ENCODE measurements at places on chromosomes 3 and 15.

GRCh38 chr15:100295939-100296565 is 45.7 kb downstream of the ADAMTS17 start:
- no peak for DNase-seq

- no peak for DNase-seq
These were observed 63.9 kb downstream of the GLCE start for GRCh38 chr15:69224383-69224782.

- no peak for DNase-seq
These were observed 507 bp downstream of the SLC12A6 start for GRCh38 chr15:34336991-34337556.

GRCh38 chr3:104523136-104523535 is 843.6 kb upstream of the ALCAM start:
- DNase-seq: no peak

- DNase-seq: no peak
These were observed 83.9 kb upstream of the MYO5C start for GRCh38 chr15:52379395-52380106.

DNA sequence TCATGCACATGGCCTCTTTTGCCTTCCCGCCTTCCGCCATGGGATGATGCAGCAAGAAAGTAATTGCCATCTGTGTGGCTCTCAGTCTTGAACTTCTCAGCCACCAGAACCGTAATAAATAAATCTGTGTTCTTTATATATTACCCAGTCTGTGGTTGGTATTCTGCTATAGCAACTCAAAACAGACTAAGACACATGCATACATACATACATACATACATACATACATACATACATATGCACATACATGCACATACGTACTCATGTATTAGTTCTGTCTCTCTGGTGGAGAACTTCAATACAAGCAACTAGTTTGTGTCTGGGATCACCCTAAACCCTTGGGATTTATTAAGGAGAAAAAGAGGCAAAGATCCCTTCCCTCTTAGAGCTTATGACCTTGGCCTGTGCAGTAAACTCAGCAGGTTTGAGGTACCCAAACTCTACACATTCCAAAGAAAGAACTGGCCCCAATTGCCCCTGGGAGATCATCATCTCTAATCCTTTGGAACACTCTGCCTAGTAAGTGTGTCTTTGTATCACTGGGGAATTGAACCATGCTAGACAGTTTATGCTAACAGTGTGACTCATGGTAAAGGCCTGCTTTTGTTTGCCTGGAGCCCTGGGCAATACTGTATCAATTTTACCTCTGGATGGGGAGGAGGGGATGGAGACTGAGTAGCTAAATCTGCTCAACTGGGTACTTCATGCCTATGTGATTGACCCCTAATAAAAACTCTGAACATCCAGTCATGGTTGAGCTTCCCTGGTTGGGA is 115.6 kb upstream of the LMCD1 start:
- DNase-seq: no peak

- DNase-seq: peak; percentile 9
These were observed 130.3 kb downstream of the GHSR start for GRCh38 chr3:172317984-172318383.

DNA sequence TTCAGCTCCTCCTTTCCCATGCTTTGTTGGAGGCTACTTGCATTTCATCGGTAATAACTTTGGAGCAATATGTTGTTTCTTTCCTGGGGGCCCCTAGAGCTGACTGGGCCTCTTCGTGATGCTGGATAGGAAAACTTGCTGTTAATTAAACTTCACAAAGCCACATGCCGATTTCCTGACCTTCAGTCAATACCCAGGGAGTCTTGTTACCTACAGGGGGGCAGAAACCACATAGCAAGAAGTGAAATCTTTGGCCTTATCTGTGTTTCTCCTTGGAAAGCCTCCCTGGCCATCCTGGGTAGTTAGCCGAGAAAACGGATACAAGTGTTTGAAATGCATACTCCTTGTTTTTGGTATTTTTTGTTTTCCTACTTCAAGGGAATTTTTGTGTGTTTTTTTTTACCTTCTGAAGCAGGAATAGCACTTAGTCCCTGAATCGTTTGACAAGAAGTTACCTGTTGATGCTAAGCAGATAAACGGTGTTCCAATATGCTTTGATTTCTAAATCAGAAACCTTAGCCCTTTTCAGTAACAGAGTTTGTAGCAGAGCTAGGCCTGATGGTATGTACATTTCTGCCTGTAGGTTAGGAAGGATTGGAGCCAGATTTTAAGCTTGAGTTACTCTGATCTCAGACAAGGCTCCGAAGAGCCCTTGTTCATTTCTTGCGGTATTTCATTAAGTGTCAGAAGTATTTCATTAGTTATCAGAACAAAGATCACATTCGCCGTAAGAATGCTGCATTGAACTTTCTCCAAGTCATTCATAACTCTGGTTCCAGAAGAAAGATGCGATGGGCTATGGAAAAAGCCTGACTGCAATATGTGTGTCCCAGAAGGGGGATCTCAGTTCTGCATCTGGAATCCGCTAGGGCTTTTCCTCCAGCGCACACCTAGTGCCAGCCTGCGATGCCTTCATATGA is 111.5 kb downstream of the THSD4 start:
- no peak for DNase-seq

GRCh38 chr3:185653949-185654757 is 68.1 kb downstream of the SENP2 start:
- DNase-seq: no peak

DNA sequence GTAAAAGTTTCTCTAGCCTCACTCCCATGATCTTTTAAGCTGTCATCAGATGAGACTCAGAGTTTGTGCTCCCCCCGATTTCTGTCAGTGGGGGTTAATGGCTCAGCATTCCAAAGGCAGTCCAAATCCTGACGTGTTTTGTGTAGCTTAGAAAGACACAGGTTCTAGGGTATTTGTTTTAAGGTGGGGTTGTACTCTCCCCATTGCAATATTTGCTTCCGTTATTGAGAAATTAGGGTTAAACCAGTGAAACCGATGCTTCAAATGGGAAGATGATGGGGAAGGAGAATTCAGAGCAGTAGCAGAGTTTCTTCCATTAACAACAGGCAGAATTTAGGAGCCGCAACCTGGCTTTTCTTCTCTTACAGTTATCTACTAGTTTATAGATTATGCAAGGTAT is 3.4 kb downstream of the PIGB start:
- DNase-seq: no peak

DNA sequence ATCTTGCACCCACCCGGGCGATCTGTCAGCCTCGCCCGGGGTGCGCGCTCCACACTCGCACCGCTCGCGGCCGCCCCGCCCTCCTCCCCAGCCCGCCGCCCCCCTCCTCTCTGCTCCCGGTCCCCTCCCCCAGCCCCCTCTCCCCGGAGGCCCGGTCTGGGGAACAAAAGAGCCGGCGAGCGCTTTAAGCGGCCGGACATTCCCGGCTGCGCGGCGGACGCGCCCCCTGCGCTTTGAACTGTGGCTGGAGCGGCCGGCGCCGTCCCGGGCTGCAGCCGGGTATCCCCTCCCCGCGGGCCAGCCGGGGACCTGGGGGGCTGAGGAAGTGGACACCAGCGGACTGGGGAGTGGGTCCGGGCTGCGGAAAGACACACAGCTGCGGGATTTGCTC is at the start of gene IGDCC3:
TSS of gene IGDCC3 (minus strand) at position 27 of the 391 bp plus-strand sequence. CDS start 214 bp downstream, outside the sequence.
- no peak for DNase-seq

DNA sequence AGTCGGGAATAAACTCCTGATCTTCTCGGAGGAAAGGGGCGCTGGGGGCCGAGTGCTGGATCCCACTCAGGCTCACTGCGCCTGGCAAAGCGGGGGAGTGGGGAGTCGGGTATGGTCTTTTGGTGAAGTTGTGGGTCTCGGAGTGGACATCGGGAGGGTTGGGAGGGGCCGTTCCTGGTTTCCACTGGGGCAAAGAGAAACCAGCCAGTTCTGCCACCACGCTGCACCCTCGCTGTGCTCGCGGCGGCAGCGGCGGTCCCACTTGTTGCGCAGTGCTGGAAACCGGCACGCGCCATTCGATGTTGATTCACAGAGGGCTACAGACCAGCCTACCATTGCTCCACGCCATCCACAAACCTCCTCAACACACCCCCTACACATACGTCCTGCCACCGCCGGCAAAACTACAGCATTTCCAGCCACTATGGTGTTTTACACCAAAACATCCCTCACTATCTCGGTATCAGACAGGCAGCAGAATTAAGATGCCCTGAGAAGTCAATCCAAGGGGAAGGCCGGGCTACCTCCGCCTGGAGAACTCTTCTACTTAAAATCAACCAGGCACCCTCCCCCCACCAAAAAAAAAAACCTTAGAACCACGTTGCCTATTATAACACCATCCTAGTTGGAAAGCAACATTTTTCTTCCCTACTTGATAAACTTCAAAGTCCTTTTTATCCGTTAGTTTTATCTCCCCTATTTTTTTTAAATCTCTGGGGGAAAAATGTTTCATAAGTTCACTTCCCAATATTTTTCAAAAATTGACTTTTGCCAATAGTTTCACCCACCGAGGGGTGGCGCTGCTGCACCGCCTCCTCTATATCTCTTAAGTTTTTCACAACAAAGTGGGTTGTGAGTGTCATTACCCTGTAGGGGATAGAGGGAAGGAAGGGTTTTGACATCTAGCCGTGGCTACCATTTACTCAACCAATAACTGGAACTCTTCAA is 3.6 kb downstream of the BCL6 start:
- DNase-seq: no peak

DNA sequence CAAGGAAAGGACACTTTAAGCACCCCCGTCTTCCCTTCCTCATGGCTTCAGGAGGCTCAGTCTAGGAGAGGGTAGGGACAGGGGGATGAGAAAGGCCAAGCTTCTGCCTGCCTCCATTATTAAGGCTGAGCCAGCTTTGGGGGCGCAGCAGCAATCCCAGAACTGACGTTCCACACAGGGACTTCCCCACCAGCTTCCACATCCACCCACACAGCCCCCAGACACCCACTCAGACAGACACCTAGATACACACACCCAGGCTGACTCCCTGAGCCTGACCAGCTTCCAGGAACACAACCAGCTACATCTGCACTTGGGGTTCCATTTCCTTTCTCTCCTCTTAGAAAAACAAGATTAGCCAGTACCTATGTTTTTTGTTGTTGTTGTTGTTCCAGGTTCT is 4.7 kb downstream of the HCN4 start:
- no peak for DNase-seq

DNA sequence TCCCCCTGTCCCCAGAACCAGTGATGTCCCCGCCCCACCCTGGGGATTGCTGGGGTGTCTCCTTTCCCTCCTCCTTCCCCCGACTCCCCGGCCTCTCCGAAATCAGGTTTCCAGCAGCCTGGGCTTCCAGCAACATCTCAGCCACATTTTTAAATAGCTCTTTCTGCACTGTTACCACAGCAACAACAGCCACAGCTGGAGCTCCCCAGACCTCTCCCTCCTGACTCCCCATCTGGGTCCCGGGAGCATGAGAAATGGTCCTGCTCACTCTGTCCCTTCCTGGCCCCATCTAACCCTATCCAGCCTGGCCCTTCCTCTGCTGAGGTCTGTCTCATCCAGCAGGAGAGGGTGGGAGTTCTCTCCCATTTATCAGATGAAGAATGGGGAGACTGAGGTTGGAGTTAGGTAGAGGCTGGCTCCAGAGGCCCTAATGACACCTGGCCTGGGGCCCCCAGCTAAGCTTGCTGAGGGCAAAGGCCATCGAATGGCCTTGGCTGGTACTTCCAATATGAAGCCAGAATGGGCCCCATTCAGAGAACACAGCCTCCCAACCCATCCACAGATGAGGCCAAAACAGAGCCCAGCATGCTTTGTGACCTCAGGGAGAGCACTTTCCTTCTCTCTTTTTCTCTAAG is 1.5 kb downstream of the CAMK1 start:
- no peak for DNase-seq

DNA sequence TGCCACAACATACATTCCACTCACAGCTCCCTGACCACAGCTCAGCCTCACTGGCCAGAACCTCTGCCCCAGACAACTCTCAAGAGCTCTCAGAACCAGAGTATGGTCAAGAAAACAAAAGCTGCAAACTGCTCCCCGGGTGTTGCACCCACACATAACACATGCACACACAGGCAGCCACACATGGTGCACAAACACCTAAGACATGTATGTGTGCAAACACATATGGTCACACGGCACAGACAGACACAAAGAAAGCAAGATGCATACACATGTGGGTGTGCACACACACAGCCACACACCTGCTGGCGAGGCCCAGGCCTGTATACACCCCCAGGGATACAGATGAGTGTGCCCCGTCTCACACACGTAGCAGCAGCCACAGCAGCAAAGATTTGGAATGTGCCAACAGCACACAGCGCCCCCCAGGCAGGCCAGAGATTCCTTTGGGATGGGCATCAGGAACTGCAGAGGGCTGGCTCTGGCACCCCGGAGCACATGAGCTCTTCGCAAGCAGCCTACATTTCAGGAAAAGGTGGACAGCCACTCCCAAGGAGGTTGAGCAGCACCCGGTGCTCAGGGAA is 6.6 kb downstream of the KLF15 start:
- no peak for DNase-seq

- DNase-seq: no peak
These were observed 212.4 kb upstream of the TBC1D5 start for GRCh38 chr3:17954801-17955200.

GRCh38 chr3:156176048-156176447 is 55.7 kb downstream of the KCNAB1 start:
- DNase-seq: no peak

DNA sequence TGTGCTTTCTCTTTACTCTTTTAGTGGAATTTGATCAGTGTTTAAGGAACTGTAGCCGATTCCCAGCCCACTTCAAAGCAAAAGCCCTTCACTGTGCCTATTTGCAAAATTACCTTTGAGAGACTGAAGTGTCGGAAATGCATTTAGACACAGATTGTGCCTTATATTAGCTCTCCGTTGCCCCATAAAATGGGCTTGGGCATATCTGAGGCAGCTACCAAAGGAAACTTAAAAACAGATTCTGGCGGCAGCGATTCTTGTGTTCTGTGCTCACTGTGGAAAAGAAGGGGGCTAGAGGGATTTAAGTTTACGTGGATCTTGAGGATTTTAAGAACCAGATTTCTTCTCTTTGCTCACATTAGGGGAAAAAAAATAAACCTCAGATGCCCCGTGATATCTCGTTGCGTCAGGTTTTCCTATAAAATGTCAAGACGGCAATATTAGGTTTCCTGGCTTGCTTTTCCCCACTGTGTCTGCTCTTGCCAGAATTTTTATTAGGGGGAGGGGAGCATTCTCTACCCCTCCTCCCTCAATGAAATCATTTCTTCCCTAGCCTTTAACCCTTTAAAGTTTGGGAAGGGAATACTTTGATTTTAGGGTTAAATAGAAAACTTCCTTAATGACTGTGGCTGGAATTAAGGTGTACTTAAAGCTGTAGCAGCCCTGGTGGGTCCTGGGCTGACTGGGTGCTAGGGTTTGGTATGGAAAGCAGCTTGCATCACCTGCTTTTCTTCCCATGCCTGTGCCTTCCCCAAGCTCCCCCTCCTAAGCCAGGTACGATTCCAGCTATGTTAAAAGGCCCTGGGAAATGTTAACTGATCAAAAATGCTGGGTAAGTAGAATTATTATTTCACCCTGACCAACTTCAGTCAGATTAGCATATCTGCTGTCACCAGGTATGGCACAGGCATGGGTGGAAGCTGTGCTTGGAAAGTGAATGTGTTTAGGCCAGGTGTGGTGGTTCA is 73.8 kb downstream of the SMAD3 start:
- DNase-seq: no peak

DNA sequence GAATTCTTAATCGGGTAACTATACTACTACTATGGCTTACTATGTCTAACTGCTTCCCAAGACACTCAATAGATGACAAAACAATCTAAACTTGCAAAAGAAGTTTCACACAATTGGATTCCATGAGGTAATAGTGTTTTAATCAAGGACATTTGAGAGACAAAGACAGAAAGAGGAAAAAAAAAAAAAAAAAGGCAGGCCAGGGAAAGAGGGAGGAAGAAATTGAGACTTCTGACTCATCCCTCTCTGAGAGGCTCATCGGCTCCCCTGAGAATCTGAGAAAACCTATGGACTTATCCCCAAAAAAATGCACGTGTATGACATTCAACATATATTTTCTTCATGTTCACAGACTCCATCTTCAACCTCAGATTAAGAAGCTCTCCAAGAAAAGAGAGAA is 61.0 kb downstream of the SCAPER start:
- DNase-seq: no peak

Data from cortex of kidney (tissue), 1 donor.